CD4-positive, alpha-beta memory T cell (primary cell): ENCODE measurements at places on chromosomes 4 and X. TPM values are rescaled to one million over a fixed set of nuclear protein-coding genes. Genes with fewer than 3 reads are reported as not detected.

The SCD5 gene
- not detected for total RNA-seq

The DCAF8L2 gene
- total RNA-seq = not detected

The SPRY1 gene
- total RNA-seq = 4.6 TPM

The FAM47A gene
- not detected for total RNA-seq

The CHRDL1 gene
- not detected for total RNA-seq

The TMEM144 gene
- total RNA-seq = 0.61 TPM

The S100P gene
- 2.1 TPM for total RNA-seq
